ENCODE measurements at places on chromosomes 6 and 20.

- no peak for DNase-seq
These were observed 88.6 kb downstream of the LINC00237 start for GRCh38 chr20:21017528-21018085.

DNA sequence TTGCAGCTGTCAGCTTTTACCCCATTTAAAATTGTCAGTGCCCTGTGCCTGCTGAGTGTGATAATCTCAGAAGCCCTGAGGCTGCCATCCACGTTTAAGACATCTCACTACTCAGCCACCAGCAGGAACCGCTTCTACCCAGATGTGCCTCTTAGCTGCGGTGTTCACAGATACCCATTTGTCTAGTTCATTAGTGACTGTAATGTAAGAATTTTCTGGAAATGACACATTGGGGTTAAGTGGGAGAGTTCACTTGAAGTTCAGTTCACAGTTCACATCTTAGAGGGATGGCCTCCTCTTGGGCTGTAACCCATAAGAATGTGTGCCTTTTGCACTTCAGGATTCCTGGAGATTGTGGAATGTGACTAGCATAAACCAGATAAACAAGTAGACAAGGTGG, 477.7 kb downstream of the BTBD3 start:
- no peak for DNase-seq

DNA sequence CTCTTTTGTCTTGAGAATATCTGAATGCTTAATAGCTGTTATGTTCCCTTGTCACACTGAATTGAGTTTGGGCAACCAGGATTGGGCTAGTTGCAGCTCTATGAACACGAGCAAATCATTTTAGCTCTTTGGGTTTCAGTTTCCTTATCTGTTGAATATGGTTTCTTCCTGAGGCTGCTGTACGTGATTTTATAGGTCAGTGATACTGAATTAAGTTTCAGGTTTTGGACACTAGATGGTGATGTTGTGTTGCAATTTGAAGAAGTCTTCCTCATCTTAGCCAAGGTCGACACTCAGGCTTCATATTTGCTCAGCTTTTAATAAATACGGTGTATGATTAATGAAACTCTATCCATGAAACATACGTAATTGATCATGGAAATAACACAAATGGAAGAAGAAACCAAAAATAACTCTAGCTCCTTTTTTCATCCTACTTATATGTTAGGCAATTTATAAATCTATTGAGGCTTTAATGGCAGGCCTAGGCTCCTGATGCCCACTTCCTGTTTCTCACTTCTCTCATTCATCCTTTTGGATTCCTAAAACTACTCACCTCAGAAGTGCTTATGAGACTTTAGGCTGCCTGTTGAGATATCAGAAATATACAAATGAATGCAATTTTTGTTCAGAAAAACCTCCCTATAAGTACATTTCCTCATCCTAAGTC, 354.1 kb upstream of the MAP3K7 start:
- peak; percentile 67 for DNase-seq

GRCh38 chr6:715709-716491, 23.0 kb upstream of the EXOC2 start:
- no peak for DNase-seq

GRCh38 chr20:41030061-41030460, 1.4 kb downstream of the TOP1 start:
- no peak for DNase-seq

DNA sequence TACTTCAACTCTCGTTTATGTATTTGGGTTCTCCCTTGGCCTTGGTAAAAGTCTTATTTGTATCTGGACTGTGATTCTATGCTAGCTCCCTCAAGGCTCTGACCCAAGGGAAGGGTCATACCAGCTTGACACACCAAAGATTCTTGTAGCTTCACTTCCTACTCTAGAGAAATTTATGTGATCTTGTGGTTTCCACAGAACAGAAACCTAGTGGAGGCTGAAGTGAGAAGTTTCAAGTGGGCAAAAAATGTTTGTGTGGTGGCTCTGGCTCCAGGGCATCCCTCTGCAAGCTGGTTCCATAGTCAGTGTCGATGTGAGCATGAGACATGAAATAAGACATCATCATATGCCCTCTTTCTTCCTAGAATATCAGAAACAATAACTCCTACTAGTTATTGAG, 48.1 kb upstream of the TNFRSF21 start:
- DNase-seq, result no peak

GRCh38 chr20:50815162-50815989, 20.5 kb downstream of the BCAS4 start:
- DNase-seq, result no peak
